Right forelimb (tissue), 1 donor: ENCODE measurements at places on chromosomes 7 and 10.

- no peak for DNase-seq
Measured at GRCh38 chr7:152142976-152143595, 117.6 kb downstream of the GALNT11 start.

- DNase-seq = no peak
Measured at GRCh38 chr7:117645481-117646165, 165.8 kb downstream of the CFTR start.

DNA sequence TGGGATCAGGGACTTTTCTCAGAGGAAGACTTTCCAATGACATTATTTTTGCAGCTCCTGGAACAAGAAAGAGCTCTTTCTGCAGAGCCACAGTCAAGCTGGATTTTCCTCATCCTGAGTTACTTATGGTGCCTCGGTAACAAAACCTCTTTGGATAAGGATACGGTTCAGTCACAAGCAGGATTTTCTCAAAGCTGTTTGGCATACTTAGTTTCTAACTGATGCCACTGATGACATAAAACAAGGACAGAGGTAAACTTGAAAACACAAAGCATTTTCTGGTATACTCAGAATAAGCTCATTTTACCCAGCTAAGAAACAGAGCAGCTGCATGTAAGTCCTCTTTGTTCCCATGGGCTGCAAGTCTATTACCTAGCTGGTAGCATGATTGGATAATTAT, 340.9 kb upstream of the MEOX2 start:
- no peak for DNase-seq

GRCh38 chr10:5941579-5941978, 35.8 kb downstream of the IL15RA start:
- no peak for DNase-seq

GRCh38 chr7:43645699-43646226, 62.9 kb downstream of the STK17A start:
- DNase-seq = no peak

GRCh38 chr10:86936661-86937501, 20.5 kb downstream of the MMRN2 start:
- DNase-seq = no peak

GRCh38 chr7:99123571-99124033, 20.3 kb downstream of the SMURF1 start:
- no peak for DNase-seq

DNA sequence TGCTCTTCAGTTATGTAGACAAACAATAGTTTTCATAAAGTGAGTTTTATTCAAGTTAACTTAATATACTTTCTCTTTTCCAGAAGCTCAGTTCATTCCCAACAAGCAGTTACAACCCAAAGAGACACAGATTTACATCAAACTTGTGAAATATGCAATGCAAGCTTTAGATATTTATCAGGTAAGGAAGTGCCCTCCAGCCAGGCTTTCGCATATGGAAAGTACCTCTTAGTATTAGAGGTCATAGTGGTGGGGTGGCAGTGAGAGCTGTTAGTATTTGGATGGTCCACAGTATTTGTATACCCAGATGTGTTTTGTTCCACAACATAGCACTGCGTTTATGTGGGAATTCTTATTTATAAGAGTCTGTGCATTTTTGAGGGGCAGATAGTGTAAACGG, 32.1 kb downstream of the TRRAP start:
- DNase-seq = no peak

GRCh38 chr10:93573051-93573909, 6.8 kb downstream of the FFAR4 start:
- DNase-seq = no peak

DNA sequence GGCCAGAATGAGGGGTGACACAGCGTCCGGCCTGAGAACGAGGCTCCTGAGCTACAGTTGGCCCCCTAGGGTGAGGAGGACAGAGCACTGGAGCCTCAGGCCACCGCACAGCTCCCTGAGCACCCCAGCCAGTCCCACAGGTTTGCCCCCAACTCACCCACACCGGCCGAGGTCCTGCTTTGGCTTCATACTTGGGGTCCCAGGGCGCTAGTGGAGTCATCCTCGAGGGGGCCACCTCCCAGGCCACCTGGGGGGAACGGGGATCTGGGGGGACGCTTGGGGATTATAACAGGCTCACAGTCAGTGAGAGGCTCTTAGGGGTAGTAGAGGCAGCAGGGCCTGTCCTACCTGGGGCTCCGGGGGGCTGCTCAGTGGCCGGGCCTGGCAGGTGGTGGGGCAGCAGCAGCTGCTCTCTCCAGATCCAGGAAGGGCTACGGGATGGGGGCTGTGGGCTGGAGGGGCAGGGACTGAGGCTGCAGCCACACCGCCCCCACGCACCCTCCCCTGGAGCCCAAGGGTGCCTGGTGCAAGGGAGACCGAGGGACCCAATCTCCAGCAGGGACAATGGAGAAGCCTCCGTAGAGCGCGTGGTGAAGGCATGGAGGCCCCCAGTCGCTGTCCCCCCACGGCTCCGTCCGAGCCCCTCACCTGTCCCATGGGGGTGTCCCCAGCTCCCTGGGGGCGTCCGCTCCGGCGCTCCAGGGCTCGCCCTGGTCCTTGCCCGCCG, 588 bp downstream of the SAP25 start:
- no peak for DNase-seq

- DNase-seq = no peak
Measured at GRCh38 chr10:133307776-133308420, 774 bp downstream of the TUBGCP2 start.

- DNase-seq = no peak
Measured at GRCh38 chr7:43099750-43100149, 12.7 kb upstream of the HECW1 start.

GRCh38 chr10:51427758-51428157, 271.6 kb downstream of the CSTF2T start:
- no peak for DNase-seq

GRCh38 chr10:4786043-4786839, 39.8 kb upstream of the AKR1E2 start:
- no peak for DNase-seq

- DNase-seq = no peak
Measured at GRCh38 chr7:90968871-90969270, 295.4 kb upstream of the FZD1 start.

- DNase-seq = no peak
Measured at GRCh38 chr10:60377955-60378354, 11.7 kb downstream of the ANK3 start.

DNA sequence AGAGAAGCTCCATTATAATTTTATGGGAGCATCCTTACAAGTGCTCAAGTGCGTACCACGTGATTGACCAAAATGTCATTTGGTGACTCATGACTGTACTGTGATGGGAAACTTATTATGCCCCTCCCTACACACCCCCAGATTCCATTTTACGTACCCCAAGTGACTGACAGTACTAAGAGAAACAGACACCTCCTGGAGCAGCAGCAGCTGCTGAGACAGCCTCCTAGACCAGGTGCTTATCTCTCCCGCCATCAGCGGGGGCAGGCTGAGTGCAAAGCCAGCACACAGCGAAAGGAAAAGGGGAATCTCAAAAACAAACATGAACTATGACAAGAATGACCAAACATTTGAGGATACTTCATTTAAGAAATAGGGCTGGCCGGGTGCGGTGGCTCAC, 4.2 kb upstream of the ADAM12 start:
- no peak for DNase-seq

DNA sequence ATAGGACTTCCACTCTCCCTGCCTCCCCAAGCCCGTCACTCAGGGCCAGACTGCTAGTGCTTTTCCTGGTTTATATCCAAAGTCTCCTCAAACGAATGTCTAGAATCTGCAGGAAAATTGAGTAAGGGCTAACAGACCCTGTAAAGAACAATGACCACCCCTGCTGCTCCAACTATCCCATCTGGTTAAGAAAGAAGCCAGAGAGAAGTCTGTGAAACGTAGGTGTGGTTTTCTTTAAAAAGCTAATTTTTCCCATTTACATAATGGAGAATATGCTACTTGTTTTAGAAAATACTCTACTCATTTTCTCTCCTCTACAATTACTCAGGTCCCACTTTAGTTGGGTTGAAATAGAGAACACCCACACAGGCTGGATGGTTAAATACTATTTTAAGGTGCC, 72.5 kb downstream of the FAM13C start:
- DNase-seq = no peak

DNA sequence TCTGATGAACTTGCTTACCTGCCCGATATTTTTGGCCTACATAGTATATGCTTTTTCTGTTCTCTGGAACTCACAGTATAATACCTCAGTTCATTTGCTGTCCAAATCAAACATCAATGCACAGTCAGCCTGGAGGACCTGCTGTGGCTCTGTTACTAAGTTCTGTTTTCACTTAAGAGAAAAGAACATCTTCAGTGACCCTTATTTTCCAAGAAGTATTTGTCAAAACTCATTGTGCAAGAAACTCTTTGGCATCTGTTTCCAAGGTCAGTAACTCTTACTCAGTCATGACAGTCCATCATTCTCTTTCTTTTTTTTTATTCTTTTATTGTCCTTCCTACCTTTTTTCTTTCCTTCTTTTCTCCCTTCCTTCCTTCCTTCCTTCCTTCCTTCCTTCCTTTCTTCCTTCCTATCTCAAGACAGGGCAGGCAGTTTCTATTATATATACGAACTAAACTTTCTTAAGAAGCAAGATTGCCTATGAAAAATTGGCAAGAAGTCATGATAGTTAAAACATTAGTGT, 37.8 kb upstream of the SEM1 start:
- DNase-seq = no peak

DNA sequence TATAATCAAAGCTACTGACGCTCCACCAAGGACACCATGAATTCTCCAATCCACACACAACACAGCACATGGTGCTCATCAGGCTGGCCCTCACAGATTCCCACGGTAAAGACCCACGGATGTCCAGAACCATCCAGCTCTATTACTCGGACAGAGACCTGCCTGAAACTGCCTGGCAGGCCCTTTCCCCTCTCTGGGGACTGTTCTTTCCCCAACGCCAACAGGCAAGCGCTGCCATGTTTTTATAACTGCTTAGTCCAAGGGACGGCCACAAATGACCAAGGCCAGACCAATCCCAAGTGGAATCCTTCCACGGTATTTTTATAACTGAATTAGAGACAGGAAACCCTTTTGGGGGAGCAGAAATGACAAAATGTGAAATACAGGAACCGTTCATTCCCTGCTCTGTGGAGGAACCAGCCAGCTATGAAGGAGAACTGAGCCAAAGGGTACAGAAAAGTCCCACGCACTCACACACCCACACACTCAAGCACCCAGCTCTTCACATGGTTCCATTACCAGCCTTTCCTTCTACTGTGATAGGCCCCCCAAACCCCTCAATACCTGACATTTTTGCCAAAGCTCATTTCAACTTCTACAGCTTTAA, 4.1 kb downstream of the PIP4K2A start:
- no peak for DNase-seq

DNA sequence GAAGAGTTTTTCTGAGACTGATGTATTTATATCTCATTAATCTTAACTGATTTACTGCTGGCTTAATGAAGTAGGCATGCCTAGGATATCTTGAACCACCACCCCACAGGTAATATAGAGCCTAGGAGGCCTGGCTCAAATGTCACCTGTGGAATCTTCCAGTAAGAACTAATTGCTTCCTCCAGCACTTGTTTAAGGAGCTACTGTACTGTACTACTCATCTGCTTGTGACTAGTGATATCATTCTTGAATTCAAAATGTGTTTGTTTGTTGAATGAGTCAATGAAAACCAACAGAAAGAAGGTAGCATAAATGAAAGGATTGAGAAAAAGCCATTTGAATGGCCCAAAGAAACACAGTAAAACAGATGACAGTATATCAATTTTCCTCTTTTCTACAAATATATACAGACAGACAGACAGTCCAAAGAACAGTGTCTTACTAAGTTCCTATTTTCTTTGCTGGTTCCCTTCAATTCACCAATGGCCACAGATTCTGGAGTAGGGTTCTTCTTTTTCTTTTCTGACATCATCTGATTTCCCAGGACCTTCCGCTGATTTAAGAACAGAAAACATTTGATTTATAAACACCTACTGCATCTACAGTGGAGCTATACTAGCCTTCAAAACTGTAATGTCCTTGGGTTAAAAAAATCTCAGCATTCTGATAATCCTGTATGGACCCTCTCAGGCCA, 43.7 kb upstream of the SLIT1 start:
- no peak for DNase-seq
